Activated CD4-positive, CD25-positive, alpha-beta regulatory T cell treated with anti-CD3 and anti-CD28 coated beads, Interleukin-2, amount 50 U/mL, for 24 hours (primary cell): ENCODE measurements at places on chromosomes 5 and 9.

- ATAC-seq, result no peak
Observed at GRCh38 chr5:13179407-13180087, 764.9 kb downstream of the DNAH5 start.

DNA sequence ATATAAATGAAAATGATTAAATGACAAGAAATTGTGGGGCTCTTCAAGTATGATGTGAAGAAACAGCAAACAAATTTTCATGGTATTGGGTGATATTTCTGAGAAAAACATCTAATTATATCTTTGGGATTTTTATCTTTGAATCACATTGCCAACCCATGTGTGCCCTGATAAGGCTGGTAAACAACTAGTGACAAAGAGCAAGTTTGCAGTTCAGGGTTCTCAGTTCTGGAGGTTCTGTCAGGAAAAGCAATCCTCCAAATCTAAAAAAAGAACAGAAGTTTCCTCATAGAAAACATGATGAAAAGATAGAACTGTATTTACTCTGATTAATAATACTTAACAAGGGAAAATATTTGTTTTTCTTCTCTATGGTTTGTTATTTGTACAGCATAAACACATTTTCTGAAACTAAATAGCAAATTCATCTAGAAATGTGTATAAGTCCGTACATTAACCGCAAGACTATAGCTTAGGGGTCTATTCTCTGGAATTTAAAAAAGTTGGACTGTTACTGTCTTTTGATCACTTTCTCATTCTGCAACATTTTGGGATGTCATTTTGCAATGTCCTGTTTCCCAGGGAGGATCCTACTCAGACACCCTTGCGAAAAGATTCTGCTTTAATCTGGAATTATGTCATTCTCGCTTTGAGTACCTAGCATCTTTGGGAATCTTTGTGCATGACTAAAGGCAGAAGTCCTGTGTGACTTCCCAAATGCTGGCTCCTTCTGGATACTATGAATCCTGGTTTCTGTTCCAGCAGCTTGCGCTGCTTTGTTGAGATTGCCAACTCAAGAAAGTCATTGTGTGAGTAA lies 308.5 kb downstream of the ADGRV1 start:
- ATAC-seq, result no peak

DNA sequence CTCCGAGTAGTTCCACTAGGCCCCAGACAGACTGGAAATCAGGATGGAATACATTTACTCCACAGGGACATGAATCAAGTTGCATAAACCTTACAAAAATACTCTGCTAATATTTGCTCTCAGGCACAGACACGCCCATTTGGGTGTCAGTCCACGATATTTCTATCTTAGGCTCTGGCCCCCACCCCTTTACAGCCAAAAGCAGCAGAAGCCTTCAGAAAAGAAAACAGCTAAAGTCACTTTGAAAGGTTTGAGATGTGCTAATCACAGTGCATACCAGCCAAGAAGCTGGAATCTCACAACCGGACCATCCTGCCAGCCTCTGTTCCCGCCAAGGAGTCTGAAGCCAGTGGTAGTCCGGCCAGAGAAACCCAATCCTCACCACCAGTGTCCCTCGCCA lies 22.6 kb downstream of the PTPN3 start:
- no peak for ATAC-seq

DNA sequence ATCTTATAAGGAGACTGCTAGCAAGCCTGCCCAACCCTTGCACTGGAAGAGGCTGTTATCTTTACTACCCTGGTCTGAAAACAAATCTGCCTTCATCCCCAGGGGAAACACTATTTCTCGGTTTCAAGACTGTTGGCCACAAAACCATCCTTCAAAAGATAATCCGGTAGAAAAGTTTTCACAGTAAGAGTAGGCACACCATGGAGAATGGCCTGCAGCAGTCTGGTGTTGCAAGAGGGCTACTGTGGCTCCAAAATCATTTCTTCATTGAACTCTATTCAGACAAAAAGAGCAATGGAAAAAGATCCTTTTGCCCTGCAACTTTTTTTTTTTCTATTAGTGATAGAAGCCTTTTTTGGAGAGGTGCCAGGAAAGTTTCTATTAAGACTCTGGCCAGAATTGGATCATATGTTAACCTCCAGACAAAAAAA lies 163.9 kb downstream of the ARHGEF28 start:
- ATAC-seq, result no peak

DNA sequence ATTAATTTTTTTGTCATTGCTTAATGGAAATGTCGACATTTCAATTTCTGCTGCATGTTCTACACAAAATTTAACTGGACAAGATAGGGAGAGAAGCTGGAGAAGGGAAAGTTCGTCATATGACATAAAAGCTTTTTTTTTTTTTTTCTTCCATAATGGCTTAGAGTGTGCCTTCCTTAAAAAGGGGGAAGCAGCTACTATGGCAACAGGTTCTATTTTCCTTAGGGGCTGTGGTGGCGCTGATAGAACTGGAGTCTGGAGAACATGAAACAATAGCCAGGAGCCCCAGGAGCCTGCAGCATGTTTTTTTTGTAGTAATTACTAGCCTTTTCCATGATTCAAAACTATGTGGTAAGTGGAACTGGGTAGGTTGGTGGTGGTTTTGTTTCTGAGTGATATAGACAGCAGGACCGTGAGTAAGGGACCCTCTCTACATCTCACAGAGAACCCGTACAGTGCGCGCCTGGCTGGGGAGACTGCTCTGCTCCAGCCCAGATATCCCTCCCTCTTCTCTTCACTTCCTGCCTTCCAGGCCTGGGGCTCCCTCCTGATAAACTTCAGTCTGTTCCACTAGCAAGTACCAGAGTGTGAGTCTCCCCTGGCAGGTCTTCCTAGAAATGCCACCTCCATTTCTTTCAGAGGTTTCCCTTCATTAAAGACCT lies 301.6 kb downstream of the NR3C1 start:
- peak; percentile 80 for ATAC-seq

GRCh38 chr5:60161340-60161934 lies 267.9 kb upstream of the PDE4D start:
- no peak for ATAC-seq

DNA sequence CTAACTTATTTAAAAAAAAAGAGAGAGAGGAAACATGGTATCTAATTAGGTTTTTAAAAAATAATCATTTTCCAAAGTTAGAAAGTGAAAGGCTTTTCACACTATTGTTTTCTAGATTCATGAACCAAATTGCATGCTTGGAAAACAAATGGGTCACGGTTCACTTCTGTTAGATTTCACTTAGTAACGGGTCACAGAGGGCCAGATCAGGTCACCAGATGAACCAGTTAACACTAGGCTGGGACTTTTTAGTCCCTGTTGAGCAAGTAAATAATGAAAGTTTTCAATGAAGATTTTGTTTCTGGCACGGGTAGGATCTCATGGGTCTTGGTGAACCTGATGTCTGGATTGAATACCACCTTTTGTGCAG lies 207.2 kb upstream of the RFX3 start:
- no peak for ATAC-seq

DNA sequence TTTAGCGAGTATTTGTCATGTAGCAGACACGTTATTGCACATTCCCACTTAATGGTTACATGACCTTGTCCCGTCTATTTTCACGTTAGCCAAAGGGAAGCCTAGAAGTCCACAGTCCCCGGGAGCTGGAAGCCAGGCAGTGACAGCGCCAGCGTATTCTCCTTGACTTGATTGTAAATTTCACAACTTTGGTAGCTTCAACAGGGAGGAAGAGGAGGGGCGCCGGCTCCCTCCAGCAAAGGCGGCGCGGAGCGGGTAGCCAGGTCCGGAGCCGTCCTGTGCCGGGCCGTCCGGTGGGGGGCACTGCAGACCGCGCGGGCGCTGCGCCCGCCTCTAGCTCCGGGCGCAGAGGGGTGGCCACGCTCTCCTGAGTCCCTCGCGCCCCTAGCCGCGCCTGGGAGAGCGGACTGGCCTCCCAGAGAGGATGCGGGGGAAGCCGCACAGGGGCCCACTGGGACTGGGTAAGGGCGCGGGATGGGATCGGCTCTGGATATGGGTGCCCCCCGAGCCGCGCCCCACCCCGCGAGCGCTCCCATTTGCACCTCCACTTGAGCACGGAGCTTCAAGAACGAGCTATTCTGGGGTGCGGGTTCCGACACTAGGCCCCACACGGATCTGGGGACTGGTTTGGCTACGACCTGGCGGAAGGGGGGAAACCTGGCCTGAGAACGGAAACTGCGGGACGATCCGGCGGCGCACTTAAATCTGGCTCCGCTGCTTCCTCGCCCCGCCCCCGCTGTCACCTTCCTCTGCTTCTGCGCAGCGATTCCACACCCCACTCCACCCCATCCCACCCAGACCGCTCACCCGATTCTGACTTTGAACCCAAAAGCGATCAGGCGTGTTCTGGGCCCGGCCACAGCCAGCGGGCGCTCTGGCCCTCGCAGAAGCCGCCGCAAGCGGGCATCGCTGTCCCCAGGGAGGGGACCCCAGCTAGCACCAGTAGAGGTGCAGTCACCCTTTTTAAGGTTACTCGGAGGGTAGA lies 23.8 kb downstream of the KLF4 start:
- ATAC-seq, result peak; percentile 41

DNA sequence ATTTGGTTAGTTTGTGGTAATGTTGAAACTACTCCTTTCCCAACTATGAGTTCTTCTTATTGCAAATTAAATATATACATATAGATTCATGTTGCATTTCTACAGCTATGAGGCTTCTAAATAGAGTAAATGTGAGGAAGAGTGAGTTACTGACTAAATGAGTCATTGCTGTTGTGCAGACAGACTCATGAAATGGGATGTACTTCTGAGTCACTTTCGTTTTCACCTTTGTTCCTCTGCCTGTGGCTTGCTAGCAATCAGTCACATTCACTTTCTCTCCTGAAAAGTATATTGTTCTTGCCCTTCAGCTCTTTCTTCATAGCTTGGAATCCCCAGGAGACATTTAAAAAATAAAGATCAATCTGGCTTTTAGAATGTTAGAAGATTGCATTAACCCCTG lies 295.5 kb upstream of the SMC2 start:
- peak; percentile 87 for ATAC-seq

- no peak for ATAC-seq
Observed at GRCh38 chr9:90969021-90969675, 167.5 kb downstream of the SYK start.

DNA sequence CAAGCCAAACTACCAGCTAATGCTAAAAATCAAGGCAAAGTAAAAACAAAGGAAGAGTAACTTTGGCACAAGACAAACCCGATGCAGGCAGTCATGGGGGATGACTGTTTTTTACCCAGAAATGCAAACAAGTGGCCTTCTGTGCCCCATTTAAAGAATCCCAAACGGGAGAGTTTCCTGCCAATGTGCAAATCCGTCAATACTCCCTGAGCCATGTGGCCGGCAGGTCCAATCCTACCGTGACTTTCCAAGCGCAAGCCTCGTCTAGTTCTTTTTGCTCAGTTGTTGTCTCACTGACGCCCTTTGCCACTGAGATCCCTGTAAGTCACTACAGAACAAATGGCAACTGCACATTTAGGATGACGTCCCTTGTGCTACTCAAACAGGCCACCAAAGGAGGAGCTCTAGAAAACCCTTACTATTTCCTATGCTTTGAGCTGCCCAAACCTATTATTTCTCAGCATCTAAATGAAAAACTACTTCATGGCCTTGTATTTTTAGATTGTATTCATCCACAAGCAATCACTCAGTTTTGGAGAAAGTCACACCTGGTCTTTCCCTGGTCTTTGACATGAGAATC lies 43.4 kb downstream of the OTULIN start:
- ATAC-seq, result no peak

DNA sequence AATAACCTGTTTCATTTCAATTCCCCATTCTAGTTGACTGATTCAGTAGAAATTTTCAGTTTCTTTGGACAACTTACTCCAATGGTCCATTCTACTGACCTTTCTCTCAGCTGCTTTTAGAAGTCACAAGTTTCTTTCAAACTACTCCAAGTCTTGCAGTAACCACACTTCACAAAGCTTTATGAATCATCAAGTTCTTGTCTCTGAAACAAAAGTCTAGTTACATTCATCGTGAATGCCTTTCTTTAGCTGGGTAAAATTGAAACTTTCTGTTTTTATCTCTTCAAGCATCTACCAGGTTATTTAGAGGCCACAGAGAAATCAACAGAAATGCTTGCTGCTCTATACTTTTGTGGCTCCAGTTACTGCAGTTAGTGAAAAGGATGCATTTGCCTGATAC lies 405.4 kb downstream of the TMEM232 start:
- no peak for ATAC-seq

DNA sequence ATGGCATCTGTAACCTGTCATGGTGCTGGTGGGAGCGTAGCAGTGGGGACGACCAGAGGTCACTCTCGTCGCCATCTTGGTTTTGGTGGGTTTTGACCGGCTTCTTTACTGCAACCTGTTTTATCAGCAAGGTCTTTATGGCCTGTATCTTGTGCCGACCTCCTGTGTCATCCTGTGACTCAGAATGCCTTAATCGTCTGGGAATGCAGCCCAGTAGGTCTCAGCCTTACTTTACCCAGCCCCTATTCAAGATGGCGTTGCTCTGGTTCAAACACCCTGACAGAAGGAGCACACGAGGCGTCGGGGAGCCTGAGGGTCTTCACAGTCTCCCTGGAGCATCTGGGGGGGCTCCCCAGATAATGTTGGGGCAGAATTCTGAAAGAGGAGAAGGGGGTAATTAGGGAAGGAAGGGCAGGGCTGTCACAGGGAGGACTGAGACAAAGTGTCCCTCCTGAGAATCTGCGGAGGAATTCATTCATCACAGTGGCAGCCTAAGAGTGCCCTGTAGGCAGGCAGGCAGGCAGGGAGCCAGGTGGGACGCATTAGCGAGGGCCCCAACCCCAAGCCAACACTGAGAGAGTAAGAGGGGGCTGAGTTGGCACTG lies 21.3 kb upstream of the NCS1 start:
- ATAC-seq, result no peak

- no peak for ATAC-seq
Observed at GRCh38 chr5:103512500-103512899, 50.1 kb downstream of the NUDT12 start.

DNA sequence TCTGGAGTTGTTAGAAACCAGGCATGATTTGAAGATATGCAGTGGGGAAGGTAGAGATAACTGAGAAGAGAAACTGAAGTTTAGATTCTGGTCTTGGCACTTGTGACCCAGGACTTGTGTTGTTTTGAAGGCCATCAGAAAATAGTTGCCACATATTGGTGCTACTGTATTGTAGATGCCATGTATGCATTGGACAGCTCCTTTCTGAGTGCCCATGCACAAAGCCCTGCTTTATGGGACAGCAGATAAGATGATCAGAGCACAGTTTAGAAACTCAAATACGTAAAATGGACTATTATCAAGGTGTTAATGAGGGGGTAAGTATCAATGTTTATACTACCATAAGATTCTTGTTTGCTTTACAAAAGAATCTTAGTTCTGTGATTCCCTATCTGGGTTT lies 84.9 kb downstream of the KIF4B start:
- no peak for ATAC-seq

GRCh38 chr5:112238473-112238872 lies 180.6 kb downstream of the EPB41L4A start:
- no peak for ATAC-seq

GRCh38 chr5:135007749-135008363 lies 26.2 kb downstream of the PITX1 start:
- ATAC-seq, result no peak

DNA sequence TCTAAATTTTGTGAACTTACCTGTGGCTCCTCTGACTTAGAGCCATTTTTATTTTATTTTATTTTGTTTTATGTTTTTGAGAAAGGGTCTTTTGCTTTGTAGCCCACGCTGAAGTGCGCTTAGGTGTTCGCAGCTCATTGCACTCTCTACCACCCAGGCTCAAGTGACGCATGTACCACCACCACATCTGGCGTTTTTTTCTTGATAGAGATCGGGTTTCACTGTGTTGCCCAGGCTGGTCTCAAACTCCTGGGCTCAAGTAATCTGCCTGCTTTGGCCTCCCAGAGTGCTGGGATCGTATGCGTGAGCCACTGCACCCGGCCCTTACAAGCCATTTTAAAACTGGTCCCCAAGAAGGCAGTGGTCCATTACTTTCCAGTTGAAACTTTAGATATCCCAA lies 18.5 kb downstream of the MATR3 start:
- ATAC-seq, result no peak
